ENCODE measurements at places on chromosomes 4 and X.

DNA sequence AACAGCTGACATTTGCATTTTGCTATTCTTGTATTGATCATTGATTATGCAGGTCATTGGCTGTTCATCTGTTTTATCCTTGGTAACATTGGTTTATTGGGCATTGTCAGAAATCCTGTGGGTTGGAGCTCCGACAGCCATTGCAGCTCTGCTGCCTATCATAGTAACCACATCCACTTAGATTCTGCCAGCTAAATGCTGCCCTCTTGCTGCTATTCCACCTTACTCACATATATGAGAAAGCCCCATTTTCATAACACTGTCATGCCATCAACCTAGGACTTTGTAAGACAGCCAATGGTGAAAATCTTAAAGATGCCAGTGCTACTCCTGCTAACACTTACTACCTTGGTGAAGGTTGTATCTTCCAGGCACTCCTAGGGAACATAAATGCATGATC lies 187.3 kb upstream of the CXCL13 start:
- no peak for DNase-seq

GRCh38 chr4:84159762-84160161 lies 339.3 kb downstream of the NKX6-1 start:
- no peak for DNase-seq

DNA sequence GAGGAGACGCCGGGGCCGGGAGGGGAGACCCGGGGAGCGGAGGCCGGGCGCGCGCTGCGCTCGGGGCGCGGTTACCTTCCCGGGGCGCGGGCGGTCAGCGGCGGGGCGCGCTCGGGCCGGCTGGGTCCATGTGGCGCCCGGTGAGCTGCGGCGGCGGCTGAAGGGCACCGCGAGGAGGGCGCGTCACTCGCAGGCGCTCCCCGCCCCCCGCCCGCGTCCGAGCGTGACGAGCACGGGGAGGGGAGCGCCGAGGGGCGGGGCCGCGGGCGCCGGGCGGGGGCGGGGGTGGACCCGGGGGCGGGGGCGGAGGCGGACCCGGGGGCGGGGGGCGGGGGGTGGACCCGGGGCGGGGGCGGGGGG lies at the start of gene CPLX1:
Gene CPLX1, minus strand, starts transcription at position 159 of the 360 bp plus-strand sequence. CDS start 1,607 bp downstream, outside the sequence.
- DNase-seq = peak; percentile 35

DNA sequence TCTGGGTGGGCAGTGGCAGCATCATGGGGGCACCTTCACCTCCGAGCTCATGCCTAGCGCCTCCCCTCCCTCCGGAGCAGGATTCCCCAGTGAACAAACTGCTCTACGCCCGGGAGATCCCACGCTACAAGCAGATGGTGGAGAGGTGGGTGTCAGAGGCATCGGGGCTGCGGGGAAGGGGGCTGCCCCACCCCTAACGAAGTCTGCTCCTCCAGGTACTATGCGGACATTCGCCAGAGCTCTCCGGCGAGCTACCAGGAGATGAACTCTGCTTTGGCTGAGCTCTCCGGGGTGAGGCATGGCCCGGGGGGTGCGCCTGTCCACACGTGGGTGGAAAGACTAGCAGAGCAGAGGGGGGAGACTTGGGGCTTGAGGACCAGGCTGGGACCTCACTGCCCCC lies 2.7 kb upstream of the SRPK3 start:
- DNase-seq = no peak

DNA sequence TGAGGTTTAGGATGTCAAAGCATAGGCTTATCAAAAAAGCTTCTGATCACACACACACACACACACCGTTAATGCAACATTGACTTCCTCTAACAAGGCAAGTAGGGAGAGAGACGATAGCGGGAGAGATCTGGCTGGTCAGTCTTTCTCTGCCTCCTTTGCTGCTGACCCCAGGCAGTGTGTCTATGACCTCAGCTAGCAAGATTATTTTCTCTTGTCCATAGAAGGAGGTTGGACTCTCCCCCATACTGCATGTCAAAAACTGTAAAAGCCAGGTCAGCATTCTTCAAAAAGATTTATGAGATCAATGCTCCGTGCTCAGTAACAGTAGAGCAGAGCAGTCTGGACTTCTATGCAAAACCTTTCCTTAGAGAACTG lies 63.5 kb upstream of the PGM2 start:
- no peak for DNase-seq

- DNase-seq = no peak
Observed at GRCh38 chr4:147430111-147430510, 50.8 kb upstream of the EDNRA start.

DNA sequence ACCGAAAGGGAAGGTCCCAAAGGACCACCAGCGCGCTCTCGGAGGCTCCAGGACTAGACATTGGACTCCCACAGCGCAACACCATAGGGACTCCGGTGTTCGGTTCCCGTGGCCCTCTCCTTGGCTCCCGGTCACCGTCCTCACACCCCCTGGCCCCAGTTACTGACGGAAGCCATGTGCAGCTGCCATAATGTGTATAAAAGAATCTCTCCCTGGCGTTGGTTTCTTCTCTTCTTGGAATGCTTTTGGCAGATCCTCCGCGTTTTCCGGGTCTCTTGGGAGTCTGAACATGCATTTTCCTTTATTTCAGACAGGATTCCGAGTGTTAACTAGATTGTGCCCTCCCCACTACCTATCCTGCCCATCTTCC lies 69.8 kb downstream of the FBXO8 start:
- DNase-seq = no peak

GRCh38 chr4:121794505-121795188 lies 6.5 kb upstream of the EXOSC9 start:
- no peak for DNase-seq

DNA sequence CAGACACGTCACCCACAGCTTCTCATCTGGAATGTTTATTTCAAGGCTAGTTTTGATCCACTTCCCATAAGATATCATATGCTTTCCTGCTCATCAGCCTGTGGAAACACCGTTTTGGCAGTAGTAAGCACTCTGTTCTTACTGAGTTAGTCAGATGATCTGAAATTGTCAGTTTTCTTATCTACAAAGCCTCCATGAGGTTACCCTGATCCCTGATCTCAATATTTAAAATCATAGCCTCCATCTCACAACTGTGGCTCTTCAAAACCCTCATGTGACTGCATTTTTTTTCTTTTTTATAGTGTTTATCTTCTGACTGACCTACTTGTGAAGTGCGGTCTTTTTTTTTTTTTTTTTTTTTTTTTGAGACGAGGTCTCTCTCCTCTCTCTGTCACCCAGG lies 22.7 kb downstream of the BST1 start:
- DNase-seq = no peak

- no peak for DNase-seq
Observed at GRCh38 chr4:159151689-159152088, 48.8 kb downstream of the RAPGEF2 start.
